ENCODE measurements at places on chromosomes 5 and 9.

DNA sequence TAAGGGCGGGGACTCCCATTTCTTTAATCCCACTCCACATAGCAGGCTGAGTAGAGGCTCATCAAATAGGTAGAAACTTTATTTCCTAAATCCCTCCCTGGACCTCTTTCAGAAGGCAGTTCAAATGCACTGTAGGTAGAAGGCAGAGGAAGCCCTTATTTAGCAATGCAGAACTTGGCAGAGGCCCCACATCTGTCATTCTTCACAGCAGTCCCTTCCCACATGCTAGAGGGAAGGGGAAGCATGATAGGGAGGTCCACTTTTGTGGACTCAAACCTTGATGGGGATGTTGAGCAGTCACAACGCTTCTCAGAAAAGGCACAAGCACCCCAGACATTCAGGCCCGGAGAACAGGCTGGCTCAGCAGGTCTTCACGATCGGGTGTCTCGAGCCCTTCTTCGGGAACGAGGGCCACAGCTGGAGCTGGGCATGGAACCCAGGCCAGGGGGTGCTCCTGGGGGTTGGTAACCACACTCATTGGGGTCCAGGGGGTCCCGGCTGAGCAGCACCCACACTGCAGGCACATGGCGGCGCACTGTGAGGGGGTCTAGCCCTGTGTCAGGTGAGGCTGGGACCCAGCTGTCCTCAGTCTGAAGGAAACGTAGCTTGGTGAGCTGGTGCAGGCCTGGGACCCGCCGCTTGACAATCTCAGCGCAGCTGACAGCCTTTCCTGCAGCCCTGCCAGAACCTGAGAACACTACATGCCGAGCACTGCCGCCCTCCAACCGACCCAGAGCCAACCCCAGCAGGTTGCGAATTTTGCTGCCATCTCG is 1.3 kb downstream of the RPP25L start:
- no peak for DNase-seq

GRCh38 chr9:31759703-31760102 is 624.7 kb upstream of the ACO1 start:
- DNase-seq, result no peak

GRCh38 chr5:76728965-76729364 is 13.0 kb downstream of the F2R start:
- DNase-seq, result no peak

DNA sequence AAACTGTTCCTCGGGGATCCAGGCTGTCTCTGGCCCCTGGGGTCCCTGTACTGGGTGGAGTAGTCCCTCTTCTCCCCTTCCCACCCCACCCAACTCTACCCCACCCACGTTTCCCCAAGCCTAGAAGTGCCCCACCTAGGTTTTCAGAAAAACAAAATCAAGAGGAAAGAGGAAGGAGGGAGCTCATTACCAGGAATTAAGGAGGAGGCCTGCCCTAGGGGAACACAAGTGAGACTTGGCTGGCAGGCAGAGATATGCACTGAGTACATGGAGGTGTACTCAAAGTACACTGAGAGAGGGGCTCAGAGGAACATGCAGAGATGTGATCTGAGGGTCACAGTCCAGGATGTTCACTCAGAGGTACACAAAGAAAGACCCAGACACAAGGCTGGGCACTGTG is 10.2 kb downstream of the AQP3 start:
- DNase-seq, result no peak

GRCh38 chr5:124515497-124516245 is 230.8 kb downstream of the ZNF608 start:
- DNase-seq, result no peak

DNA sequence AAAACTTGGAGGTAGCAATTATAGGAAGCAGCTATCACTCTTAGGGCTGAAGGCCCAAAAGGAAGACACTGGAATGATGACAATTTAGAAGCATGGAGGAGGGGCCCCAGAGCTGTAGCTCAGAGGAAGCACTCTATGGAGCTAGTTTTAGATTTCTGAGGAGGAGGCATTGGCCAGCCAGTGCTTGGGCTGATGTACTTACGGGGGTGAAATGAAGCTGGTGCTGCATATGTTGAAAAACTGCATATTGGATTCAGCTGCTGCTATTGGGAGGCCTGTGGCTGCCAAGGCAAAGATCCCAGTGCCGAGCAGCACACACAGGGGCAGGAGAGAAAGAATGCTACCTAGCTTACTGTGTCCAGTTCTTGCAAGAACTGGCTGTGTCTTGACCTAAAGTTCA is 53.9 kb upstream of the HMHB1 start:
- DNase-seq, result no peak

DNA sequence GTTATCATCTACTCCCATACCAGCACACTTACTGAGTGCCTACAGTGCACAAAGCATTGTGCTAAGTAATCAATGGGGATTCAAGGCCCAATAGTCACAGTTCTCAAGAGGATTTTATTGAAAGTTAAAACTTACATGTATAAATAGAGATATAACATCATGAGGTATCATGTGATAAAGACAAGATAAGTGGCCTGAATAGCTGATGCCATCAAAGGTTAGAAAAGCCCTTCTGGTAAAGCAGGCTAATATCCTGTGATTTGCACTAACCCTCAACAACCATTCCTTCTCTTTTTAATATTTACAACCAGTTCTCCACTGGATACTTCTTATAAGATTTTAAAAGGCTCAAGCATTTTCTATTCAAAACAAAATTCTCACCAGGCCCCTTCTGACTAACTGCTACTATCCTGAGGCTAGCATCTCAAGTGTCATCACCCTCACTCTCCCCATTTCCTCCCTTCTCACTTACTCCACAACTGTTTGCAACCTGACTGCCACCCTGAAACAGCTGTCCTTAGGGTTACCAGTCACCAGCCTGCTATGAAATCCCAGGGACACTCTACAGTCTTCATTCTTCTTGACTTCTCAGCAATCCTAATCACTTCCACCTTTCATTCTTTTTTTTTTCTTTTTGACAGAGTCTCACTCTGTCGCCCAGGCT is 377.9 kb downstream of the ENC1 start:
- DNase-seq, result no peak

GRCh38 chr9:91411096-91411771 is 12.4 kb downstream of the NFIL3 start:
- no peak for DNase-seq

GRCh38 chr9:79395755-79396154 is 176.0 kb upstream of the TLE4 start:
- no peak for DNase-seq

- no peak for DNase-seq
Observed at GRCh38 chr9:7542126-7542525, 257.5 kb downstream of the DMAC1 start.

GRCh38 chr9:8832955-8833354 is 1033.4 kb upstream of the DMAC1 start:
- no peak for DNase-seq

DNA sequence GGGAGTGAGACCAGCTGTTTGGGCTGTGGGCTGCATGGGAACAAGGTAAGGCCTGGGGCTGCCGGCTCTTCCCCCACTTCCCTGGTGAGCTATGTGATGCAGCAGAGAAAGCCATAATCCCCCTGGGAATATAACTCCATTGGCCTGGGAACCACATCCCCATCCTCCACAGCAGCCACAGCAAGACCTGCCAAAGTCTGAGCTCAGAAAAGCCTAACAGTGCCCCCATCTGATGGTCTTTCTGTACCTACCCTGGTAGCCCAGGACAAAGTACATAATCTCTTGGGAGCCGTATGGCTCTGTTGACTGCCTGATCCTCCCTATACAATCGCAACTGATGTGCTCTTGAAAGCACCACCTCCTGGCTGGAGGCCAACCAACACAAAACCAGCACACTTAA is 432.6 kb downstream of the CDH18 start:
- DNase-seq, result no peak

DNA sequence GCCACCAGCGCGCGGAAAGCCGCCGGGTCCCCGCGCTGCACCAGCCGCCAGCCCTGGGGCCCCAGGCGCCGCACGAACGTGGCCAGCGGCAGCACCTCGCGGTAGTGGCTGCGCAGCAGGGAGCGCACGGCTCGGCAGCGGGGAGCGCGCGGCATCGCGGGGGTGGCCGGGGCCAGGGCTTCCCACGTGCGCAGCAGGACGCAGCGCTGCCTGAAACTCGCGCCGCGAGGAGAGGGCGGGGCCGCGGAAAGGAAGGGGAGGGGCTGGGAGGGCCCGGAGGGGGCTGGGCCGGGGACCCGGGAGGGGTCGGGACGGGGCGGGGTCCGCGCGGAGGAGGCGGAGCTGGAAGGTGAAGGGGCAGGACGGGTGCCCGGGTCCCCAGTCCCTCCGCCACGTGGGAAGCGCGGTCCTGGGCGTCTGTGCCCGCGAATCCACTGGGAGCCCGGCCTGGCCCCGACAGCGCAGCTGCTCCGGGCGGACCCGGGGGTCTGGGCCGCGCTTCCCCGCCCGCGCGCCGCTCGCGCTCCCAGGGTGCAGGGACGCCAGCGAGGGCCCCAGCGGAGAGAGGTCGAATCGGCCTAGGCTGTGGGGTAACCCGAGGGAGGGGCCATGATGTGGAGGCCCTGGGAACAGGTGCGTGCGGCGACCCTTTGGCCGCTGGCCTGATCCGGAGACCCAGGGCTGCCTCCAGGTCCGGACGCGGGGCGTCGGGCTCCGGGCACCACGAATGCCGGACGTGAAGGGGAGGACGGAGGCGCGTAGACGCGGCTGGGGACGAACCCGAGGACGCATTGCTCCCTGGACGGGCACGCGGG is at the start of gene TERT:
Gene TERT (minus strand): TSS at position 234 of the 815 bp plus-strand sequence. CDS start 79 bp downstream, at position 155.
- DNase-seq, result peak; percentile 83

- DNase-seq, result no peak
Observed at GRCh38 chr5:10301266-10301665, 6.4 kb downstream of the CMBL start.

DNA sequence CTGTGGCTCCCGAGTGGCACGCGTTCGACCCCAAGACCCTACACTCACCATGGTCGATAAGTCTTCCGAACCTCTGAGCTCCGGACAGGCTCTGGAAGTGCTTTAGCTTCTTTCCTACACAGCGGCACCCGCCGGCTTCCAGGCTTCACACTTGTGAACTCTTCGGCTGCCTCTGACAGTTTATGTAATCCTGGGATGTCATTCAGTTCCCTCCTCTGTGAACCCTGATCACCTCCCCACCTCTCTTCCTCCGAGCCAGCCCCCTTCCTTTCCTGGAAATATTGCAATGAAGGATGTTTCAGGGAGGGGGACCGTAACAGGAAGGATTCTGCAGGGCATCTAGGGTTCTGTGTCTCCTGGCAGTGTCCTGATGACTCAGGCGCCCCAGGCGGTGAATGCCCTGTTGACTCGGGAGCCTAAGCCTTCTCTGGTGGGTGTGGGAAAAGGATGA is at the start of gene CD14:
Gene CD14 (minus strand): TSS at position 155 of the 451 bp plus-strand sequence. CDS start 104 bp downstream, at position 51.
- DNase-seq, result no peak

DNA sequence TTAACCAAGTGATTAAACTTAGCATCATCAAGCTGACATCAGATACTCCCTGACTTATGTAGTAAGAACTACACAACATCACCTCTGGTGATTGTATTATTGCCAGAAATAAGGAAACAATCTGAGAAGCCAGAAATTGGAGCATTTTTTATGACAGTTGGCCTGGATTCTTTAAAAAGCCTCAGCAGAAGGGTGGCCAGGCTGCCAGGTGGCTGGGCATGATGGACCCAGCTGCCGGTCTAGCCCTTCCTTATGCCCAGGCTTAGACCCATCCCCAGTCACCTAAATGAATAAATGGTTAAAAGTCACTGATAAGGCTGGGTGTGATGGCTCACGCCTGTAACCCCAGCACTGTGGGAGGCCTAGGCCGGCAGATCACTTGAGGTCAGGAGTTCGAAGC is 12.8 kb downstream of the OR1K1 start:
- DNase-seq, result no peak

GRCh38 chr5:16918156-16918555 is 17.9 kb downstream of the MYO10 start:
- no peak for DNase-seq

GRCh38 chr9:35564658-35565061 is 40.4 kb upstream of the TESK1 start:
- no peak for DNase-seq

DNA sequence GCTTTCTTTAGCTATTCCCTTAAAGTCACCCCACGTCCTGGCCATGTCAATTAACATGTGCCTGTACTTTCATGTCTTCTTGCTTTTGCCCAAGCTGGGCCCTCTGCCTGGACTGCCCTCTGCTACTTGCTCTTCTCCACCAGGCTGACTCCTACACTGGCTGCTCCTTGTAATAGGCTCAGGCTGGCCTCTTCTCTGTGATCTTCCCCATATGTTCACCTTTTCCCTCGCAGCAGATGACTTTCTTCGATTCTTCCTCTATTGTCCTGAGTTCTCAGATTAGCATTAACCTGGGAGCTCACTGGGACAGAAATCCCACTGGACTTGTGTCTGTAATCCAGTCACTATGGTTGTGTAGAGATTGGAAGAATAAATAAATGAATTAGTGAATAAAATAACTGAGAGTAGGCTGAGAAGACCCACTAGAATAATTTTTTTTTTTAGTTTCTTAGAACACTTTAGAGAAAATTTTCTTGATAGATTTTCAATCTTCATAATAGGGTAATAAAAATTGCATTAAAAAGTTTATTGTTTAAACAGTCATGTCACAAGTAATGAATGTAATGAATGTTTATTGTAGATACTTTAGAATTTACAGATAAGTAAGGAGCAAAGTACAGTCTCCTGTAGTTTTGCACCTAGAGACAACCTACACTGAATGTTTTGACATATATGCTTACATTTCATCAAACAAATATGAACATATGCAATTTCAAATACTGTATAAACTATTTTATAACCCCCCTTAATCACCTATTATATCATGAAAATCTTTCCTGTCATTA is 47.4 kb upstream of the TNFSF15 start:
- no peak for DNase-seq

GRCh38 chr9:15287309-15287708 is 19.7 kb downstream of the TTC39B start:
- DNase-seq, result no peak

GRCh38 chr5:119529811-119530210 is 77.5 kb downstream of the HSD17B4 start:
- no peak for DNase-seq

DNA sequence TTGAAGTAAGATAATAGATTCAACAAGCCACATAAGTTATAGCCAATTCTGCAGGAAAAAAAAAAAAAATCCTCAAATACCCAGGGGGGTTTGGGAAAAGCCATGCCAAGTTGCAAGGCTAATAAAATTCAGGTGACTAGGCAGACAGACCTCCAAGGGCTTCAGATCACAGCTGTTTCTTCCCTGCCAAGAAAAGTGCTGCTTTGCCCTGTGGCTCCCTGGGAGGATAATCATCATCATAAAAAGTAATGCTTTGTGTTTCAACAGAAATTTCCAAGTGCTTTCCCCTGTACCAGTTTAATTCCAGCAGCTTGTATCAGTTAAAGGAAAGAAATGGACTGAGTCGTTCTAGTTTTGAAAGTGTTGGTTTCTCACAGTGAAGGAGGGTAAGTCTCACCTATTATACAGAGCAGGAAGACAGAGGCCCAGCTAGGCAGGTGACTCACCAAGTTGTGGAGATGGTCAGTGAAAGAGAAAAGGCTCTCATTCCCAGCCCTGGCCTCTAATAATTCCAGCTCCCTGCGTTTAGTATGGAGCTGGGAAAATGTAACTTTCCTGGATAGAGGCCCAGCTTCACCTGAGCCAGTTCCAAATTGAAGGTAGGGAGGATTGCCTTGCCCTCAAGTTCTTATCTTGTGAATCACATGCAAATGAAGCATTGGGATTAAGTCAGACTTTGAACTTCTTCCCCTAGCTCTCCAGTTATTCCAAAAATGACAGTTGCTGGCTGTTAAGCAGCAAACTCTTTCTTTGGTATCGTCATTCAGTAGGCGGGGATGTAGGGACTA is 263.4 kb downstream of the GRIA1 start:
- DNase-seq, result no peak

Measured in activated naive CD4-positive, alpha-beta T cell (primary cell).